Fibroblast of skin of right biceps (primary cell): ENCODE measurements at places on chromosomes 7 and 10.

DNA sequence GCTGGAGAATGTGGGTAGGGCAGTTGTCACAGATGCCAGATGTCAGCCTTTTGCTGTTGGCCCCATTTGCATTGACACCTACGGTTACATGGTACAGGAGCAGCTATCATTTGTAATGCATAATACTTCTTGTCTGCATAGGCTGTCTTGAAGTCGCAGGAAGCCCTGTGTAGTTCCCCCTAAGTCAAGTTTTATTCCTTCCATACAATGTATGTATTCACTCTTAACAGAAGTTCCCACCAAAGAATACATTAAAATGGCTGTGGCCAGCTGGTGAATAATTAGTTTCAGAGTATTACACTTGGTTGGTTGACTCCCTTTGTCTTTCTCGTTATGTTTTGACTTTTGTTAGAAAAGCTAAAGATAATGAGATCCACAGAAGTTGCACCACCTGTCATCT is 1169.0 kb downstream of the REEP3 start:
- no peak for DNase-seq

DNA sequence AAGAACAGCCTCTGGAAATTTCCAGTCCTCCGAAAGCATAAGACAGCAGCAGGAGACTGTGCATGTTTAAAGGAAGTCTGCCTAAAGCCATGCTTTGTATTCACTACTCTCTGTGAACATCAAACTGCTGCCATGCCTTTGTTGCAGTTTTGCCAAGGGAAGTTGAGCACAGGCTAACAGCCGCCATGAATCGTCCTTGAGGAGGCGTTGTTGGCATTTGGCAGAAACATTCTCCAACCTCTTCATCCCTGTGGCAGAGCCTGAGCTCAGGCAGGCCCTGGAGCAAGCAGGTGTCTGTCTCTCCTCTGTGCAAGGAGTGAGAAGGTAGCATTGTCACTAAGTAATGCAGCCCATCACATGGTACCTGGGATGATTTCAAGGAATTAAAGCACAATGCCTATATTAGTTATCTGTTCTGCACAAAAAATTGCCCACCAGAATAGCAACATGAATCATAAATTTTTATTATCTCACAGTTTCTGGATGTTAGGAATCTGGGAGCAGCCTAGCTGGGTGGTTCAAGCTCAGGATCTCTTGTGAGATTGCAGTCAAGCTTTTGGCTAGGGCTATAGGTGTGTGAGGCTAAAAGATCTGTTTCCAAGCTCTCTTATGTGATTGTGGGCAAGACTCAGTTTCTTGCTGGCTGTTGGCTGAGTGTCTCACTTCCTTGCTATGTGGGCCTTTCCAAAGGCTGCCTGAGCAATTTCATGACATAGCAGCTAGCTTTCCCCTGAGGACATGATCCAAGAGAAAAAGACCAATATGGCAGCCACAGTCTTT is 46.5 kb upstream of the KIAA1217 start:
- no peak for DNase-seq

DNA sequence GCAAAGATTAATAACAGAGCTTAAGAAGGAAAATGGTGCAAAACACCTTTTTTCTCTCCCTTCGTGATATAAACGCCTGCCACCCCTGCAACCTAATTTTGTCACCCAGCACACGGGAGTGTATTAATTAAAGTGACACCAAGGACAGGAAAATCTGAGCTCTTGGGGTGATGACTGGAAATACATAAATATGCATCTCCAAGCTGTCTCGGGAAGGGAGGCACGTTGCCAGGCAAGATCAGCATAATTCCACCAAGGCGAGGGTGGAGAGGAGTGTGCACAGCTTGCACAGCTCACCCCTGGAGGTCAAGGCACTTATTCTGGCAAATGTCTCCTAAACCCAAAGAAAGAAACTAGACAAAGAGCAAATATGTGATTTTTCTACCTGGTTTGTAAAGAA is 700.9 kb downstream of the GRID1 start:
- no peak for DNase-seq

- DNase-seq: no peak
These were observed 592.1 kb downstream of the DNAJB6 start for GRCh38 chr7:157928808-157929425.

GRCh38 chr7:51249187-51249945 is 67.2 kb downstream of the COBL start:
- peak; percentile 6 for DNase-seq

GRCh38 chr7:135204341-135204749 is 7.0 kb downstream of the WDR91 start:
- no peak for DNase-seq

GRCh38 chr10:62501547-62501946 is 127.4 kb downstream of the ZNF365 start:
- peak; percentile 12 for DNase-seq

GRCh38 chr7:94029976-94030375 is 25.8 kb upstream of the BET1 start:
- DNase-seq: no peak

DNA sequence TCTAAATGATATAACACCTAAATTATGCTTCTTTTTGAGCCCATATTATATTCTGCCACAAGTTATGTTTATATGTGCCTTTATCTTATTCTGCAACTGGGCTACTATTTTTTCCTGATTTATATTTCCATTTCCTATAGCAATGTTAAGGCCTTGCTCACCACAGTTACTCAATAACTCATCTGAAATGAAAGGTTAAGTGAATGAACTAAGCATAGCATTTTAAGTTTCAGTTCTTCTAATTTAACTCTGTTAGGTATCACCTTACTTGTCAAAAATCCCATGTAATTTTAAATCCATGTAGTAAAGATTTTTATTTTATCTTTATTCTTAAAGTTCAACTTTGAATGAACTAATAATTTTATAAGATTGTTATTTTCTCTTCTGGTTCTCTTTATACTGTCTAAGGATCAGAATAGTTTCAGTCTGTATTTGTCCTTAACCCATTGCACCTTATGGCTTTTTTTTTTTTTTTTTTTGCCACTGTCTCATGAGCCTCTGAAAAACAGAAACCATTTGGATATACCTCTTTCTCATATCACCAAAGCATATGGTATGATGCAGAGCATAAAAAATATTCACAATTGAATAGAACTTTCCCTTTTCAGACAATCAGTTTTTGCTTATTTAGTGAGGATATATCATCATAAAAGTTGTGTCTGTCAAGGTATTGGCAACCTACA is 301.8 kb upstream of the ZWINT start:
- no peak for DNase-seq

- DNase-seq: no peak
These were observed 9.0 kb downstream of the DENND2A start for GRCh38 chr7:140631602-140632001.

GRCh38 chr10:5631936-5632335 is 34.5 kb downstream of the ASB13 start:
- no peak for DNase-seq

GRCh38 chr10:15068802-15069201 is 19.8 kb downstream of the ACBD7 start:
- DNase-seq: peak; percentile 5

- no peak for DNase-seq
These were observed 31.7 kb upstream of the RHOBTB1 start for GRCh38 chr10:60975716-60976115.

GRCh38 chr7:13949445-13949844 is 40.0 kb downstream of the ETV1 start:
- no peak for DNase-seq

DNA sequence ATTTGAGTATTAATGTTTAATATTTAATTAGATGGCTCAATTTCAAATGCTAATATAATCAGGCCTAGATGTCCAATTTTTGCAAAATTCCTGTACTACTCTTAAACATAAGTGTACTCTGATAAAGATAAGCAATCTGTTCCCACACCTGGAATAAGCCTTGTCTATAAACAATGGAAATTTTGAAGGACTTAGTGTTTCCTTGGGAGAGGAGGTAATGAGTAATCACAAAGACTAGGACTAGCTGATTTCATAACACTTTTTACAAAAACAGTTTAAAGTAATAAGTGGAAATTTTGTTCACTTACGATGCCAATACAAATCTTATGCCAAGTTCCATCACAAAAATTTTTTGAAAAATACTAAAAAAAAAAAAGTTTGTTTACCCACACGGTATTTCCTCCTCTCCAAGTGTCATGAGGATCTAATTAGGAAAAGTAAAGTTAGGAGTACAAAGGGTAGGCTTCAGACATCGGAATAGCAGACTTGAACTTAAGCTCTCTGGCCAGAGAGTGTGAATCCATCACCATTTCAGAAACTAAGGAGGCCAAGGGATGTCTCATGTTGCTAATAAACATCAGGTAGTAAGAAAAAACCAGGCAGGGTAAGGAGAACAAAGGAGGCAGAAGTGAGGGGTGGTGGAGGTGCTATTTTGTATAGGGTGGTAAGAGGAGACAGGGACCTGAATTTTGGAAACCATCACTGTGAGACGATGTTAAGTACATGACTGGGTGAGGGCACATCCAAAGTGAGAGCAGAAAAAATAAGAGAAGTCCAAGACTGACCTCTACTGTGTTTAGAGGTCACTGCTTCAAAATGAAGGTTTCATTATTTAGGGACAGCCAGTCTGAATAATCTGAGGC is 61.3 kb downstream of the RAPGEF5 start:
- no peak for DNase-seq

- DNase-seq: peak; percentile 69
These were observed 7.8 kb upstream of the UBE2D1 start for GRCh38 chr10:58326967-58327381.

DNA sequence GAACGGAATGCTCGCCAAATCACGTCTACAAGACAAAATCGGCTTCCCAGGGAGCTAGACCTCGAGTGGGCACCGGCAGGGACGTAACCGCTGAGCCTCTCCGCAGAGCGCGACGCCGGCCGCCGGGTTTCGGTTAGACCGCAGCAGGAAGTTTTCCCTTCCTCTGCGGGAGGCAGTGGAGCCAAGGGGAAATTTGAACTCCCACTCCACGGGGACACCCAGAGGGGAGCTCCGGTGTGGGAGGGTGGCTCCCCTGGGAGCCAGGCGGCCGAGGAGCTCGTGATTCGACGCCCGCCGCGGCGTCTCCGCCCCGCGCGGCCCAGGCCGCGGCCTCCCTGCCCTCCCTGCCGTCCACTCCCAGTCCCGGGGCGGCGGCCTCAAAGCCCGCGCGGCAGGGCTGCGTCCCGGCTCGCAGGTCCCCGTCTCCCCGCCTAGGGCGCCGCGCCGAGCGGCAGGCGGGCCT is 426 bp downstream of the SYPL1 start:
- no peak for DNase-seq

DNA sequence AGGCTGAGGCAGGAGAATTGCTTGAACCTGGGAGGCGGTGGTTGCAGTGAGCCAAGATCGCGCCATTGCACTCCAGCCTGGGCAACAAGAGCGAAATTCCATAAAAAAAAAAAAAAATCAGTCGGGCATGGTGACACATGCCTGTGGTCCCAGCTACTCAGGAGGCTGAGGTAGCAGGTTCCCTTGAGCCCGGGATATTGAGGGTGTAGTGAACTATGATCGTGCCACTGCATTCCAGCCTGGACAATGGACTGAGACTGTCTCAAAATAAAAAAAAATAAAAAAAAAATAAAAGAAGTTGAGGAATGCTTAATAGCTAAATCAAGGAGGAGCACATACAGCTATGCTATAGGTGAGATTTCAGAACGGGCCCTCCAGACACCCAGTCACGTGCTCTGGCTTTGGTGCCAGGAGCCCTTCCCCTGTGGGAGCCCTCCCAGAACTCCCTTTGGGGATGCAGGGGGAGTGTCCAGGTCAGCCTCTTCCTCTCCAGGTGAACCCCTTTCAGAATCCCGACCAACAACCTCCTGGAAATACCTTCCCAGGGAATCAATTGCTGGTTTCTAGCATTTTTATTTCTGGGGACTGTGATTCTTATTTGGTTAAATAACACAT is 42.9 kb upstream of the CTBP2 start:
- DNase-seq: no peak

- DNase-seq: no peak
These were observed 99.9 kb downstream of the GPR26 start for GRCh38 chr10:123766012-123766411.

DNA sequence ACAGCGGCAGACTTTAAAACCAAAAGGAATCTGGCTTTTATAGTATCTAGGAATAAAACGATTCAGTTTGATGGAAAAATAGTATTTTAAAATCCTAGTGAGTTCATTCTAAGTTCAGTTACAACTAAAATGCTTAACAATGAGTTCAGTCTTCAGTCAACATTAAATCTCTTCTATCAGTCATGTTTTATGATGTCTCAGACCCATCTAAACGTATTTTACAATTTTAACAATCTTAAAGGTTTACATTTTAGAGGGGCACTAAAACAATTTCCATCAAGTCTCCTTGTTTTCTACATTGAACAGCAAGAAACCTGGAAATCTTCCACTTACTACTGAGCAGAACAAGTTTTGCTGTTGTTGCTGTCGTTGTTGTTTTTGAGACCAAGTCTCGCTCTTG is 10.0 kb downstream of the SVOPL start:
- no peak for DNase-seq

DNA sequence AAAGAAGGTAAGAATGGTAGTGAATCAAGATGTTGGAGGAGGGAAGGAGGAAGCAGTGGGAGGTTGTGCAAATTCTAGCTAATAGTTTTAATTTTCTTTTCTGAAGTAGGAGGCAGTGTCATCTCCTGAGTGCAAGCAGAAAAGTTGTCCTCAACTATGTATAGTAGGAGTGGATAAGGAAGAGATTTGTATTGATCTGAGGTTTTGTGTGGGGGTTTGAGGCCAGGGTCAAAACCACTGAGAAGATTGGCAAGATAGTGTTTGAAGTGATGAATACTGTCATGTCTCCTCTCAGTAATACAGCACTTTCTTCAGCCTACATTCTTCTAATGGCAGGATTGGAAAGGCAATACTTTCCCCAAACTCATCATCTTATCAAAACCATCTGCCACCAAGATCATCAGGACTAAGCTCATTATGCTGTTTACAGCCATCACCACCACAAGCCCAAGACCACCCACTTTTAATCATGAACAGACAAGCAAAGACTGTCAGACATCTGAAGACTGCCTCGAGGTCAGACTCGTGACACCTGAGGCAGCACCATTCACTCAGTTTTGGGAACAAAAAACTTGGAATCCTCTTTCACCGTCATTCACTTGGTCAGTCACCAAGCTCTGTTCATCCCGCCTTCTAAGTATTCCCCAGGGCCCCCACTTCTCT is 1.5 kb upstream of the MIOS start:
- DNase-seq: no peak

- no peak for DNase-seq
These were observed 123.6 kb upstream of the TMEM72 start for GRCh38 chr10:44787480-44788075.

GRCh38 chr10:7265396-7266123 is 145.3 kb downstream of the SFMBT2 start:
- DNase-seq: no peak
